ENCODE measurements at places on chromosomes 4 and X.
A peak's percentile ranks its signal among the peaks of the same experiment; 100 is the strongest.

- DNase-seq: no peak
Observed at GRCh38 chrX:2870650-2871049, 41.9 kb downstream of the GYG2 start.

DNA sequence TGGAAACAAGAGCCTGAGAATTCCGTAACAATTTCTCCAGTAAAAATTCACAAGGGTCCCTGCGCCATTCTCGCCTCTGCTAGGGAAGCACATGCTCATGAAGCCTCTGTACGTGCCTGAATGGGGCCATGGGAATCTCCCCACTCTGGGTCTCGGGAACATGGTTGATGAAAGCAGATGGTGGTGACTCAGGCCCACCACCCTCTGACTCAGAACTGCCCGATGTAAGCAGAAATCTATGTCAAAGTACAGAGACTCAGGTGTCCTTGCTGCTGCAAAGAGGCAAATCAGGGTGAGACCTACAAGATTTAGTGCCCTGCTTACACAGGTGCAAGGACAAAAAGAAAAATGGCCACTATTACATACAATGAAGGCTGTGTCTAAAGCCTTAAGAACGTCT is 65.0 kb downstream of the SCD5 start:
- DNase-seq: no peak

DNA sequence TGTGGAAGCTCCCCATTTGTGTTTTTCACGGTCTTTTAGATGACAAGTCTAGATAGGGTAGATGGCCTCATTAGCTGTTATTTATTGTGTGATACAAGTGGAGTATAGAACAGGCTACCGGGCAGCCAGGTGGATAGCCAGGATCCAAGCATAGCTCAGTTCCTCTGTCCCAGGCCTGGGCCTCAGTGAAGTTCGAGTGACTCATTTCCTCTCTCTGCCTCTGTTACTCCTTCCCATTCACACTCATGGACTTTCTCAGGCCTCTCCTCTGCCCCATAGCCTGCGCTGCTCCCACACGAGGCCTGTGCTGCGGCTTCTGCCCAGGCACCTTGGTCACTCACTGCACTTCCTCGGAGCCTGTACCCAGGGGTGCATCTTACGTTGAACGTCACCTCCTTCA is 54.5 kb downstream of the TENM3 start:
- peak; percentile 49 for DNase-seq

DNA sequence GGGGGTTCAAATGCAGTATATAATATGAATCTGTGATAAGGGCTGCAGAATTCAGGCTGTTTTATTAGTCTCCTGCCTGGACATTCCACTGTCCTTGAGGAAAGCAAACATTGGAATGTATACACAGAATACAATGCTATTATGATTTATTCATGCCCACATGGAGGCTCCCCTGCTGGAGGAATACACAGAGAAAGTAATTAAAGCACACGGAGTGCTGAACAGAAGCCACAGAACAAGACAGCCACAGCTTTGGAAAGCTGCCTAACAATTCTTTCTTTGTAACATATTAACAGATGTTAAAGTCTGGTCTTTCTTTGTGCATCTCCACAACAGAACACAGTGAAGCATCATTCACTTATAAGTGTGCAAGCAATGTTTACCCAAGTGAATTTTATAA is 155.8 kb downstream of the ARAP2 start:
- no peak for DNase-seq

- peak; percentile 40 for DNase-seq
Observed at GRCh38 chrX:1754077-1754476, 139.2 kb downstream of the ASMT start.

DNA sequence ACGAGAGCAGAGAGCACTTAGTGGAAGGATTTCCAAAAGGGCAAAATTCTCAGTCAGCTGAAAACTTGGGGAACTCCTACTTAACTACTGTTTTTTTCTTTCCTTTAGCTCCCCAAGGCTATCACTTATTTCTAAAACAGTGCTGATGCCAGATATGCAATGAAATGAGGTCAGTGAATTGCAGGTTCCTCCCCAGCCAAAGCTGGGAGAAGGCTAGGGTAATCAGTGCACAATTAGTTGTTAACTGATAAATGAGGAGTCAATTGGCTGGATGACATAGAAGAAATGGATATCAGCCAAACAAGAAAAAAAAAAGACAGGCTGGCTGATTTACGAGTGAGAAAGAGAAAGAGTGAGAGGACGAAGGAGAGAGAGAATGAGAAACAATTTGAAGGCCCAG is 195.6 kb downstream of the GPC3 start:
- no peak for DNase-seq

GRCh38 chr4:155543126-155543765 is 123.4 kb upstream of the GUCY1A1 start:
- peak; percentile 31 for DNase-seq

- DNase-seq: no peak
Observed at GRCh38 chr4:4667622-4668081, 125.8 kb upstream of the STX18 start.

Data from HFFc6 (cell line).